ENCODE measurements at places on chromosomes 12 and 14. TPM values are rescaled to one million over a fixed set of nuclear protein-coding genes. Genes with fewer than 3 reads are reported as not detected.

The TAS2R31 gene
- total RNA-seq, result 13.6 TPM

The RPS6KA5 gene
- total RNA-seq, result 8.0 TPM

The GARIN6 gene
- total RNA-seq, result not detected

The CLEC4E gene
- not detected for total RNA-seq

The ADCY4 gene
- 6.3 TPM for total RNA-seq

The HOXC9 gene
- total RNA-seq, result 0.65 TPM

The SYNDIG1L gene
- not detected for total RNA-seq

Data from fibroblast of the aortic adventitia (primary cell).